ENCODE measurements at places on chromosomes 5 and 9. TPM values are rescaled to one million over a fixed set of nuclear protein-coding genes. Genes with fewer than 3 reads are reported as not detected.
A peak's percentile ranks its signal among the peaks of the same experiment; 100 is the strongest.

DNA sequence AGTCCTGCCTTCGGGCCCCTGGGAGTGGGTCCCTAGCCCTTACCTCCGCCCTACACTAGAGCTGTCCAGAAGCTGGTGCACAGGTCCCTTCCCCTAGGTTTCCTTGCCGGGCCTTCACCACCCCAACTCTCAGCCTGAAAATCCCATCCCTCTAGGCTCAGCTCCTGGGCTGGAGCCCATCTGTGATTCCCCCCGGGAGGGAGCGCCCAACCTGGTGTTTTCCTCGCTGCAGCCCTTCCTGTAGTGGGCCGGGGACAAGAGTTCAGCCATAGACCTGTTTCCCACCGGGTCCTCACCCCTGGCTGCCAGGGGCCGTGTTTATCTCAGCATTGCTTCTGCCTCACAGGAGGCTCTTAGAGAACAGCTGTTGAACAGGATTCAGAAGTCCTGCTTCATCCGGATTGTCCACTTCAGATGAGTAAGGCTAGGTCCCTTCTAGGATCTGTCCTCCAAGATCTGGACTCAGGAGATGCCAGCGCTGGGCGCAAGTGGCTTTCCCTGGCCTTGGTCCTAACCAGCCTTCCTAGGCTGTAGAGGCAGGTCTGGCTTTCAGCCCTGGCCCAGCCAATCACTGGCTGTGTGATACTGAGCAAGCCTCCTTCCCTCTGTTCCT is 965 bp downstream of the GLIPR2 start:
- no peak for DNase-seq

SHC3 gene
- total RNA-seq, result 7.3 TPM

PCDHGC5 gene
- total RNA-seq, result 0.24 TPM

ARSI gene
- total RNA-seq, result 1.8 TPM

N4BP3 gene
- 42.8 TPM for total RNA-seq

- no peak for DNase-seq
These were observed 4.5 kb downstream of the LEAP2 start for GRCh38 chr5:132877938-132878337.

GRCh38 chr5:169647566-169647965 is 10.5 kb downstream of the DOCK2 start:
- DNase-seq, result no peak

- no peak for DNase-seq
These were observed 113.8 kb upstream of the ANKRD55 start for GRCh38 chr5:56346741-56347535.

GRCh38 chr5:120368923-120369715 is 95.0 kb upstream of the PRR16 start:
- no peak for DNase-seq

DNA sequence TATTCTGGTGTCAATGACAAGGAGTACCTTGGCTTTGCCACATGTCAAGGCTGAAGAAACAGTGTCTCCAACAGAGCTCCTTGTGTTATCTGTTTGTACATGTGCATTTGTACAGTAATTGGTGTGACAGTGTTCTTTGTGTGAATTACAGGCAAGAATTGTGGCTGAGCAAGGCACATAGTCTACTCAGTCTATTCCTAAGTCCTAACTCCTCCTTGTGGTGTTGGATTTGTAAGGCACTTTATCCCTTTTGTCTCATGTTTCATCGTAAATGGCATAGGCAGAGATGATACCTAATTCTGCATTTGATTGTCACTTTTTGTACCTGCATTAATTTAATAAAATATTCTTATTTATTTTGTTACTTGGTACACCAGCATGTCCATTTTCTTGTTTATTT is 19.8 kb downstream of the CD274 start:
- DNase-seq, result no peak

DNA sequence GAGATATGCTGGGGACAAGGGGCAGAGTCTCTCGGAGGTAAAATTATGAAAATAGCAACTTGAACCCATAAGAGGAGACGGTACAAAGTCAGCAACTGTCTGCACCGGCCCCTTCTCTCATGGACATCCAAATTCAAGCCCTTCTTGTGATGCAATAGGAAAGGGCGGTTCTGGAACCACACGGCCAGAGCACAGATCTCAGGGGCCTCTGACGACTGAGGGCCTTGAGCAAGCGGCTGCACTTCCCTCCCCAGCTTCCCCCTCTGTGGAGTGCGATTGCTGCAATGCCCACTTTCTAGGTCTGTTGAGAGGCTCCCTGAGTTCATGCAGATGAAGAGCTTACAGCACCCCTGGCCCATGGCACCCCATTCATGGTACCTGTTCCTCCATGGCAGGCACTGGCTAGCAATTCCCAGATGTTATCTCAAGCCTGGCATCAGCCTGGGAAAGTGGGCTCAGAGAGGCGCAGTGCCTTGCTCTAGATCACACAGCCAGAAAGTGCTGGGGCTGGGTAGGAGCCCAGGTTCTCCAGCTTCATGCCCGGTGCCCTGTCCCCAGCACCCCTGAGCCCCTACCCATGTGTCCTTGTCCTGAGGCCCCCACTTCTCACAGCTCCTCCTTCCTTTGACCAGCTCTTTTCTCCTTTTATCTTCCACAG is 17.7 kb upstream of the CPLX2 start:
- DNase-seq, result no peak

- DNase-seq, result no peak
These were observed 63.6 kb downstream of the RNF180 start for GRCh38 chr5:64229163-64229774.

- no peak for DNase-seq
These were observed 66.0 kb downstream of the FBN2 start for GRCh38 chr5:128472036-128472435.

- no peak for DNase-seq
These were observed 55.4 kb downstream of the FXN start for GRCh38 chr9:69090946-69091345.

- no peak for DNase-seq
These were observed 29.0 kb downstream of the TAS2R1 start for GRCh38 chr5:9601055-9601739.

DNA sequence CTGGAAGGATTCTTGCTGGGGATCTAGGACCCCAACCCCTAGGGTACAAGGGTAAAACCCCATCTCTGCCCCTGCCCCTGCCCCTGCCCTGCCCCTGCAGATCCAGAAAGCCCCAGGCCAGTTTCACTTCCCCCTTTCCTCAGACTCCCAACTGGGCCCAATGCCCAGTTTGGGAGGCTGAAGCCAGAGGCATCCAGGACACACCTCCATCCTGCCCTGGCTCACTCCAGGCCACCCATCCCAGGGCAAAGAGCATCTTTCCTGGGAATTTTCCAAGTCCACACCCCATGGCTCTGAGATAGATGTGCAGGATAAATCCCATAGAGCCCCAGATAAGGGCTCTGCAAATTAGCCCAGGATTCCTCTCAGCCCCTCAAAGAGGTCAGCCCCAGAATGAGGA is 17.4 kb downstream of the CNTFR start:
- no peak for DNase-seq

TAF1L gene
- total RNA-seq, result not detected

DNA sequence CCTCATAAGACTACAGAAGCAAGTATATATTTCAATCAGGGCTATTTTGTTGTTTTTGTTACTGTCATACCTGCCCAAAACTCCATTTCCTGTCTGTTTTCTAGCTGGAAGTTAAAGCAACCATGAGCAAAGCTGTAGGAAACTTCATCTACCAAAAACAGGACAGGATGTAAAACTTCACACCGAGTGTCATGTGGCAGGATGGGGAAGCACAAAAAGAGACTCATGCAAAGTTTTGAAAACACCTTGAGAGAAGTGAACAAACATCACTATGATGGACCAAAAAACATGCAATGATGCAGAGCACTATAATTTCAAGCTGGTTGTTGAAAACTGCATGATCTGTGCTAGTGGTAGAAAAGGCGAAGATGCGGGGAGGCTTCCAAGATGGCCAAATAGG is 6.3 kb upstream of the GZMA start:
- DNase-seq, result no peak

GRCh38 chr9:89710697-89711096 is 105.9 kb downstream of the GADD45G start:
- peak; percentile 18 for DNase-seq

DNA sequence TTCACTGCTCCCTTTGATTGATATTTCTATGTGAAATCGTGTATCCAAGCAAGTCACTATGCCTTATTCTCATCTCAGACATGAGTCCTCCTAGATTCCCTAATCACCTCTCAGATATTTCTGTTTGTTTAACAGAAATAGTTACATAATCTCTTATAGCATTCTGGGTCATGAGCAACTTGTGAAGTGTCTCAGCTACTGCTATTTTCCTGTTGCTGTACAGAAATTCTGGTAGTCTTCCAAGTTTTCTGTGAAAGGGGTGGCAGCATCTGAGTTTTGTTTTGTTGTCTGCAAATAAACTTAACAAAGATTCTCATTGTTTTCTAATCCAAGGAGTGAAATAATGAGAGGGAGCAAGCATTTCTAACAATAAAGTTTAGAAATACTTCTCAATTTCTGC is 256.9 kb upstream of the ST8SIA4 start:
- no peak for DNase-seq

TNFSF8 gene
- total RNA-seq, result not detected

GRCh38 chr9:127209948-127210640 is 54.5 kb upstream of the GARNL3 start:
- no peak for DNase-seq

PDE6A gene
- not detected for total RNA-seq

SHISAL2B gene
- total RNA-seq, result not detected

FRRS1L gene
- total RNA-seq, result 0.10 TPM

GRCh38 chr9:130765137-130766020 is 69.7 kb upstream of the ABL1 start:
- DNase-seq, result peak; percentile 78

- peak; percentile 79 for DNase-seq
These were observed 158.9 kb downstream of the ADAMTSL1 start for GRCh38 chr9:18632632-18633403.

DNA sequence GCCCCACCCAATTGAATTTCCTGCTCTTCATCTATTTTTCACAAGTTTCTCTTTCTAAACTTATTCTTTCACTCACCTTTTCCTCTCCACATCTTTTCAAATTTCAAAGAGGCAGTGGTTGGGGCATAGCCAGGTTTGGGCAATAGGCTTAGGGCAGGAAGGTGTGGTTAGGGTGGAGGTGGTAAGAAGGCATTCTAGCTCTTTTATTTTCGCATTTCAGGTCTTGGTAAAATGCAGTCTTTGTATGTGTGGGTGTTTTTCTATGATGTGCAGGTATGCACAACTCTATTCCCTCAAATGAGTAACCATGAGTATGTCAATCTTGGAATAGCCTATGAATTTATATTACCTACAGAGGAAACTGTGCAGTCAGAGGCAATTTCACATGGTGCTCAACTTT is 129.8 kb upstream of the IFNE start:
- DNase-seq, result no peak

DNA sequence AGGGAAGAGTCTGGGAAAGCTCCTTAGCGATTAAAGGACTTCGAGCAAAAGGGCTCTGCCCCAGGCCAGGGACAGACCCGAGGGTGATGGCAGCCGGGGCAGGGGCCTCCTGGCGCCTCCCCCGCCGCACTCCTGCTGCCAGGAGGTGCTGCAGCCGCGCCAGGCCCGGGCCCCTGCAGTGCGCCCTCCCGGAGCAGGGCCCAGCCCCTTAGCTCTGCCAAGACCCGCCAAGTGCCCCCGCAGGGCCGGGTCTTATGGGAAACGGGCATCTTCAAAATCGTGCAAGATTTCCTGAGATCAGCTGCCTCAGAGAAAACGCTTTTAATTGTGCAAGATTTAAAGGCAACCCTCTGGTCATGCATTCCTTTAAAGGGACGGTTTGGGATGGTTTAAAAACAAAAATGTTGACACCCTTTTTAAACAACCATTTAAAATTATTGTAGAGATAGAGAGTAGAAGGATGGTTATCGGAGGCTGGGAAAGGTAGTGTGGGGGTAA is 52.4 kb downstream of the CDC14B start:
- DNase-seq, result no peak

- no peak for DNase-seq
These were observed 34.9 kb downstream of the CFAP90 start for GRCh38 chr5:7815892-7816534.
